ENCODE measurements at places on chromosomes 6 and 20. TPM values are rescaled to one million over a fixed set of nuclear protein-coding genes. Genes with fewer than 3 reads are reported as not detected.

SLC16A10 gene
- 31.2 TPM for total RNA-seq

GJA1 gene
- 4.0 TPM for total RNA-seq

DNA sequence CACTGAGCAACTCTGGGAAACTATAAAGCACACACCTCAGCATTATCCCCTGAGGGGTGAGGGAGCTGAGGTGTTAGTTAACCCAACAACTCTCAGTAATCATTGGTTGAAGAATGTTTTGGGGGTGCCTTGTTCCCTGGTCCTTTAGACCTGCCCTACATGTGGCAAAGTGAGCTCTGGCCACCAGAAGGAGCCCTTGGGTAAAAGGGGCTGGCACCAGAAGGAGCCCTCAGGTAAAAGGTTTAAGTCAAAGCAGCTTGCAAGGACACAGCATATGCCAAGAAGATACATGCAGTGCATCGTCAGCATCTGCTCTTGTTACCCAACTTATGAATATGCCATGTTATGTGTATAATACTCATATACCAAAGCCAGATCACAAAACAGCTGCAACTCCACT, 1081.7 kb downstream of the KIF16B start:
- DNase-seq: peak; percentile 4

DNA sequence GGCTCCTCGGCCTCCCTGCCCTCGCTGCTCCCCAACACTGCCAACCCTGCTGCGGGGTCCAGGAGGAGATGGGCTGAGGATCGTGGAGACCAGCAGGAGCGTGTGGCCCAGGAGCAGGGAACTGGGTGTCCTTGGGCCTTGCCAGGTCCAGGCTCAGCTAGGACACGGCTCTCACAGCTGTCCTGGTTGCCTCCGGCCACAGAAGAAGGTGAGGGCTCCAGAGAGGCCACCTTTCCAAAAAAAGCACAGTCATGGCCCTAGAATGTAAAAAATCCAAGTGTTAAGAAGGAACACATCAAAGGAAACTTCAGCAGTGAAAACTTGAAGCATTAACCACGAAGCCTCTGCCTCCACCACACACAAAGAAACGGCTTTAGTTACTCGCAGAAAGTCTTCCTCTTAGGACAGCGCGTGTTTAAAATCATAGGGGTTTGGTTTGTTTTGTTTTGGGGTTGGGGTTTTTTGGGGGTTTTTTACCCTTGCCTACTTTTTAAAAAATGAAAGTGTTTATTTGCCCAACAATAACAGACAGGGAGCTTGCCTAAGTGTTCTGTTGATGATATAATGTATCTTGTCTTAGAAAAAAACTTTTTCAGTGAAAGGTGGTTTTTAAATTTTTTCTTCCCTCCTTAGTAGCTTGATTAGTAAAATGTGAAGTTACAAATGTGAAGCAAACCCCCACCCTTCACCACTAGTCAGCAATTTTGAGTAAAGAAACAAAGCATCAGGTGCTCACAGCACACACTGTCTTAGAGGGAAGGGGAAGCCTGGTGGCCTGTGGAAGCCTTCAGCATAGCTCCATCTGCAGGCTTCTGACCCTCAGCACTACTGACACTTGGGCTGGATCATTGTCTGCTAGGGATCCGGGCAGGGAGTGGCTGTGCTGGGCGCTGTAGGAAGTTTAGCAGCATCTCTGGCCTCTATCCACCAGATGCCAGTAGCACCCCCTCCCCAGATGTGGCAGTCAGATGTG, 60.0 kb downstream of the PTPN1 start:
- no peak for DNase-seq

DNA sequence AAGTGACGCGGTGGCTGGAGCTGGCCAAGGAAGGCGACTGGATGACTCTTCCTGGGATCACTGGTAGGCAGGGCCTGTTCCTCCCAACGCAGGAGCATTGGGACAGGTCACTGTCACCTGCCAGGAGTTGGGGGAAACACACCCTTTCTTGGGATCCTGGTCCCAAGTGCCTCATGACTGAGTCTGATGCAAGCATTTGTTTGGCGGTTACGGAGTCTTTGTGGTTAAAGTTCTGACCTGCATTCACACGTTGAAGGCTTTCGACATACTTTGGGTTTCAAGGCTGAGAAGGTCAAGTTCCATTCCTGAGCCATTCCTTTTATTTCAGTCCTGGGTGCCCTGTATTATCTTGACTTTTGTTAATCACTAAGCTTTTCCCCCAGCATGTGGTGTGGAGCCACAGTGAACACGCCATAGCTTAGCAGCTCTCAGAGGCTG, 6.0 kb downstream of the PNLDC1 start:
- DNase-seq: peak; percentile 32

- no peak for DNase-seq
Observed at GRCh38 chr20:51587145-51587544, 44.6 kb upstream of the NFATC2 start.

HLA-DMA gene
- total RNA-seq: 0.14 TPM

DNA sequence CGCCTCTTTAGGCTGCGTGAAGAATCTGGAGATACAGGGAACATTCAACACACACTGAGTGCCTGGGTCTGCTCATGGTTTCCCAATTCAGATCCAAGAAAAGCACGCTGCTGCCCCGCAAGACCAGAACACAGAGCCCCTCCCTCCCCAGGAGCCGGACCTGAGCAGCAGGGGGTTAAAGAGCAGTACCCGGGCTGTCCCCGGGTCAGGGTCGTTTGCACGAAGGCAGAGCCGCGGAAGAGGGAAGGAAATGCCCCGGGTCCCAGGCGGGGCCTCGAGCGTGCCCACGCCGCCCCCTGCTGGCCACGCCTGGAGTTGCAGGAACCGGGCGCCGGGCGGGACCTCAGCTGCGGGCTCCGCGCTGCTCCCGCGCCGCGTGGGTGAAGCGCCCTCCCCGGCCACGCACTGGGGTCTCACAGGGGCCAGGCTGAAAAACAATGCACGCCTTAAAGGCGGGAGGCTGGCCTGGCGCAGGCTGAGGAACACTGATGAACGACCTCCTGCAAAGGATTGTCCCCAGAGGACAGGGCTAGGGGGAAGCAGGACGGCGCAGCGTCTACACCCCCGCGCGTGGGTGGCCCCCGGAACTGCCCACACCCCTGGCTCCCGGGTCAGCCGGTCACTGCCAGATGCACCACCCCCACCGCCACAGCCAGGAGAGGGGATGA, 48.9 kb downstream of the ANKRD60 start:
- peak; percentile 84 for DNase-seq

DLK2 gene
- 5.8 TPM for total RNA-seq

- no peak for DNase-seq
Observed at GRCh38 chr6:132214716-132215115, 186.6 kb downstream of the MOXD1 start.

DNA sequence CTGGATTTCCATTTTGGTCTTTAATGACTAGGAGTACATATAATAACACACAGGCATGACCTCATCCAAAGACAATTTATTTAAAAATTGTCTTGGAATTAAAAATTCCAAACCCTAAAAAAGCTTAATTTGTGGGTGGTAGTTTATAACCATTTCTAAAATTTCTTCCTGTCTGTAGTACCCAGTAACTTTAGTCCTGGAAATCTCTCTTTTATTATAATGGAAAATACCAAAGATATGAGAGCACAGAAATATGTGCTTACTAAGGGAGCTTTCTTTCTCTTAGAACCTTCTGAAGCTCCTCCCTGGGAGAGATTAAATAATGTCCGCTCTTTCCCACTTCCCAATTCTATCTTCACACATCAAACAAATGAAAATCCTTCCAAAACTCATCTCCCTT, 70.5 kb upstream of the PRL start:
- no peak for DNase-seq
